Stimulated activated CD4-positive, alpha-beta T cell treated with anti-CD3 and anti-CD28 coated beads, Interleukin-12 subunit alpha, Interleukin-12 subunit beta, amount 100 ng/mL, for 24 hours (primary cell): ENCODE measurements at places on chromosomes 13 and 19.

GRCh38 chr13:34076943-34077703 lies 259.2 kb downstream of the RFC3 start:
- no peak for DNase-seq

DNA sequence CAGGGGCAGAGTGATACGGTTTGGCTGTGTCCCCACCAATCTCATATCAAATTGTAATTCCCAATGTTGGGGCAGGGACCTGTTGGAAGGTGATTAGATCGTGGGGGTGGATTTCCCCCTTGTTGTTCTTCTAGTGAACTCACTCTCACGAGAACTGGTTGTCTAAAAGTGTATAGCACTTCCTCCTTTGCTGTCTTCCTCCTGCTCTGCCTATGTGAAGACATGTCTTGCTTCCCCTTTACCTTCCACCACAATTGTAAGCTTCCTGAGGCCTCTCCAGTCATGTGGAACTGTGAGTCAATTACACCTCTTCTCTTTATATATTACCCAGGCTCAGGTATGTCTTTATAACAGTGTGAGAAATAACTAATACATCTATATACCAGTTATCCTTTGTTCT lies 706.4 kb upstream of the KLHL1 start:
- no peak for DNase-seq

DNA sequence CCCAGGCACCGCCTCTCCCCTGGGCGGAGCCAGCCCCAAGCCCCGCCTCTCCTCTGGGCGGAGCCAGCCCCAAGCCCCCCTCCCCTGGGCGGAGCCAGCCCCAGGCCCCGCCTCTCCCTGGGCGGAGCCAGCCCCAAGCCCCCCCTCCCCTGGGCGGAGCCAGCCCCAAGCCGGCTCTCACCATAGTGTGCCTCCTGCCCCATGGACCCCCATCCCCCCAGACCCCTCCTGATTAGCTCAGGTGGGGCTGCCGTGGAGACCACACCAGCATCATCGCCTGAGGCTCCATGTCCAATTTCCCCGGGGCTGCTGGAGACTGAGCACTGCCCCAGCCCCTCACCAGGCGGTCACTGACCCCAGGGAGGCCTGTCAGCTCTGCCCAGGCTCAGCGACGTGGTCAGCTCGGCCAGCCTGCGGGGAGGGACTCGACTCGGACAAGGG lies 4.2 kb upstream of the MADCAM1 start:
- no peak for DNase-seq

DNA sequence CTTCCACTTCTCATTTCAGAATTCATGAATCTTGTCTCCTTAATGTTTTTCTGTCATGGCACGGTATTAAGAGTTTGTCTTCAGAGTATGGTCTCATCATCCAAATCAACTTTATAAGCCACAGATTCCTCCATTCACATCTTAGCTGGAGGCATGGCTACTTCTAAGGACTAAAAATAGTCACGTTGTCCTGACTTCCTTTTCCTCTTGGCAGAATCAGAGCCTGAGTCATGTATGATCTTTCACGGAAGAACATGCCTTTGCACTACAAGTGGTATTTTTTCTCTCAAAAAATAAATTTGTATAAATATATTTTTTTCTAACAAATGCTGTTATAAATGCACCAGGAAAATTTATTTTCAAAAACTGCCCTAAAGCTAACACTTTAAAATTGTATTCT lies 71.4 kb downstream of the ALOX5AP start:
- no peak for DNase-seq

- DNase-seq = peak; percentile 40
These were observed 61.6 kb upstream of the MED4 start for GRCh38 chr13:48156466-48156865.

DNA sequence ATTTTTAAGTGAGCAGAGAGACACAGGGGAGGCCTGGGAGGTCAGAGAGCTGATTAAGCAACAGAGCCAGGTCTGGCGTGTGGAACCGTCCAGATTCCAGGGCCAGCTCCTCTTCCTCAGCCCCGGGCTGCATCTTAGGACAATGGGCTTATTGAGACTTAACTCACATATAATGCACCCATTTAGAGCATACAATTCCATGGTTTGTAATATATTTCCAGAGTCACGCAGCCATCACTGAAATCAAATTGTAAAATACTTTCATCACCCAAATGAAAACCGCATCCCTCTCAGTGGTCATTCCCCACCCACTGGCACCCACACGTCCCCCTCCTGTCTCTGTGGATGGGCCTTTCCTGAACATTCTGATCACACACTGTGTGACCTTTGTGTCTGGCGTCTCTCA lies 2.1 kb upstream of the HMG20B start:
- no peak for DNase-seq

DNA sequence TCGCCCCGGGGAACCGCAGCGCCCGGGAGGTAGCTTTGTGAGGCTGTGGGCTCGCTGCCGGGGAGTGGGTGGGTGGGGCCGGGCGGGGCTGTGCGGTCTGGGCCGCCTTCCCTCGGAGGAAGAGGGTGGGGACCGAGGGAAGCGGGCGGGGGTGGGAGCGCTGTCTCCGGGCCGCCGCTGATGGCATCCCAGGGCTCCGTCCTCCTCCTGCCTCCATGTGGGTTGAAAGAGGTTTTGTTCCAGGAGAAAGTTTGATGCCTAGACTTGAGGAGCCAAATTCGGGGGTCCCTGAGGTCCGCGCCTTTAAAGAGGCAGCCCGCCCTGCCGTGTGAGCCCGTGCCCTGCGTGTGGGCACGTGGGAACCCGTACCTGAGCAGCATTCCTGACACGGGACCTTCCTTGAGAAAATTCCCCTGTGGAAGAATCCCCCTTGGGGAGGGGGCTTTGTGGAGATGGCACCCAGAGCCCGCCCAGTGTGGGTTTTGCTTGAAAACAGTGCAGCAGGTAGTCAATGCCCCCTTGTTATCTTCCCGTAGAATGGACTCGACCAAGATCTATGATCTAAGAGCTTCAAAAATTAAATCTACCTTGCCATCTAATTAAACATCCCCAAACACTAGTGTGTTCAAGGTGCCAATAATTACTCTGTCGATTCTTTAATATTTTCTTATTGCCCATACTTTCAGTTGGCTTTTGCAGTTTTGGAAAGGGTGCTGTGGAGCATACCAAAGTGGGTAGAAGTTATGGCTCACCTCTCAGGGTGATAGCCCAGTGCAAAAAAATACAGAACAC lies 107.8 kb downstream of the RXFP2 start:
- no peak for DNase-seq

- DNase-seq = no peak
These were observed 213.6 kb downstream of the URI1 start for GRCh38 chr19:30155381-30156200.

DNA sequence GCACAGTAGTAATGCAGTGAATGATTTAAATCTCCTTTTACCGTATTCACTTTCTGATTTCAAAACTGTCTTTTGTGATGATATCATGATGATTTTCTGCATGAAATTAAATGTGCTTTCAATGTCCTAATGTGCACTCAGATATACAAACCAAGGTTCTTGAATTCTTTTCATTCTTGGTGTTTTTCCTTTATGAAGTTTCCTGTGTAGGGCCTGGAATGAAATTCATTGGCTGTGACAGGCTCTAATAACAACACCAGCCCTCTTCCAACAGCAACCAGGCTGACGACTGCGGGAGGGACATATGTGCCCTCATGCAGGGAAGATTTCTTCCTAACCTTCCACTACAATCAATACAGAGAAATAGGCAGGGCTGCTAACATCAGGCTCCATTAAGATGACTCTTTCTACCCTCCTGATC lies 1052.0 kb downstream of the DIAPH3 start:
- DNase-seq = no peak

DNA sequence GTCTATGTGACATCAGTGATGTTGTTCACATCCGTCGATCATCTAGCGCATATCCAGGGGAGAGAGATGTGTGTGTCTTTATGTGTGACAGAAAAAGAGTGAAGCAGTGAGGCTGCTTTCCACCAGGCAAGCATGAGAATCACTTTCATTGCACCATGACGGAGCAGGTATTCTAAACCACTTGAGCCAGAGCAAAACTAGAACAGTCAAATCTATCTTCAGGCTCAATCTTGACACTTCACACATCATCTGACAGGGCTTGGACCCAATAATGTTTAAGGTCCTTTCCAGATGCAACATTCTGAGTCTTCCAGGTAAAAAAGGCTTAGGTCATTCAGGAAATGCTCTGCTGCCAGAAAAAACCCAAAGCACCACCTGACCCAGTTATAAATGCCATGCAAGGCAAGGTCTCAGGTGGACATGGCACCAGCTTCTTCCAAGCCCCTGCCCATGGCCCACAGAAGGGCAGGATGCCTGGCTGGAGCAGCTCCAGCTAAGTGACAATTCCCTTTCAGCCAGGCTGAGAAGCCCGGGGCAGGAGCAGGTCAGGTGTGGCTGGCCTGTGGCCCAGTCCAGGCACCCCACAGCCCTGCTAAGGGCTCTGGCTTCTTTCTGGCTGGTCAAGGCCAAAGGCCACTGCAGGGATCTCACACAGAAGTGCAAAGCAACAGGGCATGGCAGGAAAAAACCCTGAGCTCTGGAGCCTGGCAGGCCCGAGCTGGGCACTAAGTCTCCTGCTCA lies 5.0 kb downstream of the ELAVL1 start:
- DNase-seq = no peak

- peak; percentile 18 for DNase-seq
These were observed 157.2 kb downstream of the TM9SF2 start for GRCh38 chr13:99658261-99658991.

DNA sequence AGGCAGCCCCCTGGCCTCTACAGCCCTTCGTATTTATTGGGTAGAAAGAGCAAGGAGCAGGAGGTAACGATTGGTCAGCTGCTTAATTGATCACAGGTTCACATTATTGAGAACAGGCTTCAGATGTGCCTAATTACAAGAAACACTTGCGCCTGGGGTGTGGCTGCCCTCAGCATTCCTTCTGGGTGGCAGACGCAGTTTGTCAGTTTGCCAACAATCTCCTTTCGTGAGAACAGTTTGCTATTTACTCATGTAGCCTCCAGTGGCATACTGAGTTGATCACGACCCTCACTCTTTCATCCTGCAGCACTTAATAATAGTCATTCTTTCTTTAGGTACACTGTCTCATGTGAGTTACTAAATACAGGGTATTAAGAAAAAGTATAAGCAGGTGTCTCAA lies 985.6 kb downstream of the SLITRK5 start:
- DNase-seq = no peak

GRCh38 chr19:55325172-55325571 lies at the start of gene TMEM150B:
Gene TMEM150B (minus strand): TSS chr19:55325341. CDS start chr19:55321036, 4,305 bp downstream.
- no peak for DNase-seq

DNA sequence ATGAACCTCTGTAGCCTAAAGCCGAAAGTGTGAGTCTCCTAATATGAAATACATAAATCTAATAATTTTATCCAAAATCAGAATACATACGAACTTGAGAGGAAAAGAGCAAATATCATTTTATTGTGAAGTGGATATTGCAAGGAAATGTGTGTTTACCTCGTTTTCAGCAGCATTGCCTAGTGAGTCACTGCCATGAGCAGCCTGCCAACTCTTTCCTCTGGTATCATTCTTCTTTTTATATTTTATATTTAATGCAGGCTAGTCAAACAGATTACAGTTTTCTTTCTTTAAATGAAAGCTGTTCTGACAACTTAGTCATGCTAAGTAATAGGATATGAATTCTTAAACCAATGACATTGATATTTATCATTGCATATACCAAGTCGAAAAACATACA lies 44.2 kb downstream of the EDNRB start:
- DNase-seq = no peak
